ENCODE measurements at places on chromosomes 6 and 20. TPM values are rescaled to one million over a fixed set of nuclear protein-coding genes. Genes with fewer than 3 reads are reported as not detected.

Gene RNF114
- total RNA-seq, result 57.3 TPM

Gene TRIM10
- total RNA-seq, result not detected

Gene MED23
- 20.7 TPM for total RNA-seq

GRCh38 chr6:124530926-124531325 lies 431.3 kb upstream of the RNF217 start:
- DNase-seq, result no peak

DNA sequence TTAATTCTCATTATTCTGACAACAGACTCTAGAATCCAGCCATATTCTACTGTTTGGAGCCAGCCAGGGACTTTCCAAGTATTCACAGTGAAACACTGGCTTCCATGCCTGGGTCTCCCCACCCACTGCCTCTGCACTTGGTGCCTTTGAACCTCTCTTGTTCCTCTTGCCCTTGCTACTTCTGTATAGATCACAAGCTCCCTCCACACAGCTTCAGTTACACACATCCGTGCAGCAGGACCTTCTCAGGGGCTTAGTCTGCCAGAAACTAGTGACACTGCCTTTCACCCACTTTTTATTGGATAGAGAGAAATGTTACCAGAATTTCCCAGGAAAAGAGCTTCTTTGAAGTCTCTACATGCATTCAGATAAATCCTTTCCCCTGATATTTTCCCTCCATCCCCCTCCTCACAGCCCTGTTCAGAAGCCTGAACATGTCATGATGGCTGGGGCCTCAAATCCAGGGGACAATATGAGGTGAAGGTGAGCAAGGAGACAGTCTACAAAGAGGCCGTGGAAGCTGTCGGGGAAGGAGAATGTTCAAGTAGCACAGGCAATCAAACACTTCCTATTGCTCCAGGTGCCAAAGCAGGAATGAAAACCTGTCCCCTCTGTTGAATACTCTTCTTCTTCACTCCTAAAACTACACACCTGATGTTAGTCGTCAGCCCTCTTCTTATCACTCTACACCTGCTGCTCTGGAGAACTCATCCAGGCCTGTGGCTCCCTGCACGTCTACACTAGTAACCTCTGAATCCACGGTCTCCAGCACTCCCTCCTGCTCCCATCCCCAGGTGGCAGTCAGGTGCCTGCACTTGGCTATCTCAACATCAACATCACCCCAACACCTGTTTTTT lies 20.2 kb upstream of the HLA-DOA start:
- DNase-seq, result no peak

DNA sequence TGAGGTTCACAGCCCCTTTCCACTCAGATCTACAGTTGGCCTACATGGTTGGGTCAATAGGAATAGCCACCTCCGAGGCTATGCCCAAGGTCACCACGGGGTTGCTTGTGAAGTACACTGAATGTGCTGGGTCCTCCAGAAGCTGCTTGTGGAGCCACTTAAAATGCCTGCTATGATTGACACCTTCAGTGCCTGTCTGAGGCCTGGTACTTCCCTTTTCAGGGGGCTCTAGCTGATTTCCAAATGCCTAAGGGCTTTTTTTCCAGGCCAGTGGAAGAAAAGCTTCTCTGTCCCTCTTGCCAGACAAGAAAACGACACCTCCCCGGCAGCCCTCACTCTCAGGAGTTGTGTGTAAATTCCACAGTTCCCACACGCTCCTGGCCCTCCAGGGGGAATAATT lies 6.3 kb upstream of the NXT1 start:
- DNase-seq, result no peak

DNA sequence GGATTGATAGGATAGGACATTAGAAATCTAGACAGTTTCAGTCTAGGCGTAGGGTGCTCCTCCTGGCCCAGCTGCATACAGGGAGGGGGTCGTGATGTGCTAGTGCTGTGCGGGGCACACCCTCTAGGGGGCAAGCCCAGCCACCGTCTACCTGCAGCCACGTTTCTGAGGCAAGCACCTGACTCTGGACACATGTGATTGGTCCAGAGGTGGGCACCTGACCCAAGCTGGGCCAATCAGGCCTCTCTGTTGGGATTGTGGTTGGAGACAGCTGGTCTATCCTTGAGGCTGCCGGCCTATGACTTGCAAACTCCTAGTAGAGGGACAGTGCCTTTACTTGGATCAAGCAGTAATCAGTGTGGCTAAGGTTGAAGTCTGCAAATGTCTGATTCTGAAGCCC lies 317.1 kb downstream of the BMP7 start:
- no peak for DNase-seq

- DNase-seq, result no peak
These were observed 100.8 kb downstream of the GRM4 start for GRCh38 chr6:34044945-34045595.

DNA sequence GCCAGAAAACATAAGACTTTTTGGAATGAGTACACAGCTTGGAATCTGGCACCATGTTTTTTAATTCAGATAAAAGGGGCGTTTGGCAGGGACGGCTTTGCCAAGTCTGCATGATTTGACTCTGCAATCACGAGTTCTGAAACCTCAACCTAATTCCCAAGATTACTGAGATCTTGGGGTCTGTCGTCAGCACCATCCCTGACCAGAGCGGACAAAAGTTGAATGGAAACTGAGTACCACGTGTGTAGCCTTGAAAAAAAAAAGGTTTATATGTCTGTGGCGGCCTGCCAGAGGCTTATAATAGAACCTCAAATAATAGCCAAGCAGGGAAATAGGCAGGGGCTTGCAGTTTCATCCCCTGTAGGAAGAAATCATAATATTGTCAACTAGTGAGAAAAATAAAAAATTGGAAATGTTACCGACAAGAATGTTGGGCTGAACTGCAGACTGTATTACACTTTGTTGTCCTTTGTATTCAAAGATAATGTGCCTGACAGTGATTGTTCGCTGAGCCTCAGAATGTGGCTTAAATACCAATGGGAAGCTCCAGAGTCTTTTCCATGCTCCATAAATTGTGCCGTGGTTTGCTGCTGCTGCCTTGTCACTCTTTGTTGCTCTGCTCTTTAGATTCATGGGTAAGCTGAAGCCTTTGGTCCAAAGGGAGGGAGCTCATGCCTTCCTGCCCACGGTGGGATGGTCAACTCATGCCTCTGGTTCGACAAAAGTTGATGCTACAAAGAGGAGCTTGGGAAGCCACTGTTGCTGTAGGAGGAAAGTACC lies 118.8 kb upstream of the ARID1B start:
- no peak for DNase-seq

GRCh38 chr6:41022294-41022693 lies 16.7 kb downstream of the UNC5CL start:
- peak; percentile 77 for DNase-seq

DNA sequence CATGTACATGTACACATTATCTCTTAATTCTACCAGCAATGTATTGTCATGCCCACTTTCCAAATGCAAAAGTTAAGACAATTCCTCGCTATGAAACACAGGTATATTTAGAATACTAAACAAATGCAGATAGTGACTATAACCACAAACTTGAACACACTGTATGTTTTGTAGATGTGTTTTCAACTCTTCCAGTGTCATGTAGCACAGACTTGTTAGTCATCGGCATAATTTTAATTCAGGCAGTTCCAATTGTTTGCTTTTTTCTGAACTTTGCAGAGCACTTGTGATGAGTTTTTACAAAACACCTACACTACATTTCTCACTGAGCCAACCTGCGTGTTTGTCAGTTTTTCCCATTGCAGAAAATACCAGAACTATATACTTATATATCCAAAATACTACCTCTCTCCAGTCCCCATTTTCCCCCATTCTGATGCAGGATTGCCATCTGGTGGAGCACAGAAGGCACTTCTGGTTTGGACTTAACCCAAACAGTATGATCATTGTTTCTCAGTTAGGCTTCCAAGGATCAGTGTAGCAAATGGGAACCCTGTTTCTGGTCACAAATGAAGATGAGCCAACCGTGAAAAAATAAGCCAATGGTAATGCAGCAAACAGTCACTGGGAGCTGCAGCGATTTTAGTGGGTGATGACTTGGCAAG lies 143.4 kb downstream of the ADGRB3 start:
- DNase-seq, result no peak

DNA sequence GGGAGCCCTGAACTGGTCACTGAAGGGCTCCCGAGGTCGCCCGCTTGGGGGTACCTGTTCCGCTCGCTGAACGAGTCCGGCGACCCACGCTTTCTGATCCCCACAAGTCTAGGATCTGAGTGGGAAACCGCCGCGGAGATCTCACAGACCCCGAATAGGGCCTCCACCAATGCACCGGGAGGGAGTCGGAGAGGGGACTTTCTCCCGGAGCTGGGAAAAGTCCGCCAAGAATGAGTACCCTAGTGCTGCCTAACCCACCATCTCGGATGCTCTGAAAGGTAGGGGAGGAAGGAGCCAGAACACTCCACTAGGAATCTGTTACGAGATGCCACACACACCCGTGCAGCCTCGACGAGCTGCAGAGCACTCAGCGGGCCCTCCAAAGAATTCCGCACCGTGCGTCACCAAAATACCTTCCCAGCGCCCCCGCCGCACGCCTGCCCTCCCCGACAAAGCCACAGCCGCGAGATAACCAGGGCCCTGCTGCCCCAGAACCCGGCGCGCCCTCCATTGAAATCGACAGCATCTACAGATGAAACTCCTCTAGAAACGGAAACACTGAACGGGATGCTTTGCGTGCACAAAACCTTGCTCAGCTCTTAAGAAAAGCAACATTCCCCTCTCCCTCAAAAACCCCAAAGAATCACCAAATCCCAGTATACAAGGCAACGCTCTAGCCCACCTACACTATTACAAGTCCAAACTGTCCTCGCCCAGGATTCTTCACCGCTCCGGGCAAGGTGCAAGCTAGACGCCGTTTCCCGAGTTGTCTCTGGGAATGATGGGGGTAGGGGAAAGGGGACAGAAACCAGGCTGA lies 686 bp downstream of the COL12A1 start:
- DNase-seq, result peak; percentile 54

- DNase-seq, result no peak
These were observed 58.1 kb downstream of the LRFN2 start for GRCh38 chr6:40529040-40529439.

DNA sequence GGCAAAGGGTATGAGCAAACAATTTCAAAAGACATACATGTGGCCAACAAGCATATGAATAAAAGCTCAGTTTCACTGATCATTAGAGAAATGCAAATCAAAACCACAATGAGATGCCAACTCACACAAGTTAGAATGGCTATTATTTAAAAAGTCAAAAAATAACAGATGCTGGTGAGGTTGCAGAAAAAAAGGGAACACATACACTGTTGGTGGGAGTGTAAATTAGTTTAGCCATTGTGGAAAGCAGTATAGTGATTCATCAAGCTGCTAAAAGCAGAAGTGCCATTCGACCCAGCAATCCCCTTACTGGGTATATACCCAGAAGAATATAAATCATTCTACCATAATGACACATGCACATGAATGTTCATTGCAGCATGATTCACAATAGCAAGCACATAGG lies 6.7 kb upstream of the KHDC1L start:
- no peak for DNase-seq

DNA sequence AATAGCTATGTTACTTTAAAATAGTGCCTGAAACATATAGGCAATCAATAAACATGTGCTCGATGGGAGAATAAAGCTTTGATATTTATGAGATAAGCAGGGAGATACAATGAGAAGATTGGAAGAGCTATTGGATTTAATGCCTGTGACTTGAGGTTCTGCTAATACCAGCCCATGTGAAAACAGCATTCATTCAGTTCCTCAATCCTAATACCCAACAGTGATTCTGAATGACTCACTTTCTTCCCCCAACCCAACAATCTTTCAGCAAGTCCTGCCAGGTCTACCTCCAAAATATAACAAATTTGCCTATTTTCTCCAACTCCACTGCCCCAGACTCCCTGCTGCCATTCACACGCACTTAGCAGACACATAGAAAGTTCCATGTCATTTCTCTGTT lies 26.6 kb upstream of the KLHL31 start:
- no peak for DNase-seq

- no peak for DNase-seq
These were observed 24.3 kb downstream of the MRAP2 start for GRCh38 chr6:84057908-84058307.

- no peak for DNase-seq
These were observed 274.1 kb upstream of the SASH1 start for GRCh38 chr6:148068437-148069061.

DNA sequence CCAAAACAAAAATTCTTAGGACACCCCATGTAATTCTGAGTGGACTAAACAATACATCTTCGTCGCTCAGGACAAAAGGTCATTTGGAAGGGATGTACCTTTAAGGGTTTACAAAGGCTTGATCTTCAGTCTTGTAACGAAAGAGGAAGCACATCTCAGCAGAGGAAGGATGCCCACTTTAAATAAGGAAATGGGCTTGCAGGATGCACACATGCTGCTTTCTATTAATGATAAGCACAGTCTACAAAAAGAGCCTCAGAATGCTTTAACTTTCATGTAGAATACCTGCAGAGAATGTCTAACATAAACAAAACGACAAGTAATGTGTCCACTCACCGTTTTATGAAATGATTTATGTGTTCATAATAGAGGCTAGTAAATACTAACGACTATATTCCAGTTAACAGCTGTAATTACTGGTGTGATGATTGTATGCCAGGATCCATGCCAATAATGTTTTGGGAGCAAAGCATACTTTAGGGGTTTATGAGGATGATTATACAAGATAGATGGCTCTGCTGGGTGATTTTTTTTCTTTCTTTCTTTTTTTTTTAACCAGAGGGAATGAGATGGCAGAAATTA lies 216.9 kb downstream of the GMDS start:
- DNase-seq, result no peak

GRCh38 chr6:41726876-41727275 lies 8.5 kb downstream of the TFEB start:
- DNase-seq, result no peak

DNA sequence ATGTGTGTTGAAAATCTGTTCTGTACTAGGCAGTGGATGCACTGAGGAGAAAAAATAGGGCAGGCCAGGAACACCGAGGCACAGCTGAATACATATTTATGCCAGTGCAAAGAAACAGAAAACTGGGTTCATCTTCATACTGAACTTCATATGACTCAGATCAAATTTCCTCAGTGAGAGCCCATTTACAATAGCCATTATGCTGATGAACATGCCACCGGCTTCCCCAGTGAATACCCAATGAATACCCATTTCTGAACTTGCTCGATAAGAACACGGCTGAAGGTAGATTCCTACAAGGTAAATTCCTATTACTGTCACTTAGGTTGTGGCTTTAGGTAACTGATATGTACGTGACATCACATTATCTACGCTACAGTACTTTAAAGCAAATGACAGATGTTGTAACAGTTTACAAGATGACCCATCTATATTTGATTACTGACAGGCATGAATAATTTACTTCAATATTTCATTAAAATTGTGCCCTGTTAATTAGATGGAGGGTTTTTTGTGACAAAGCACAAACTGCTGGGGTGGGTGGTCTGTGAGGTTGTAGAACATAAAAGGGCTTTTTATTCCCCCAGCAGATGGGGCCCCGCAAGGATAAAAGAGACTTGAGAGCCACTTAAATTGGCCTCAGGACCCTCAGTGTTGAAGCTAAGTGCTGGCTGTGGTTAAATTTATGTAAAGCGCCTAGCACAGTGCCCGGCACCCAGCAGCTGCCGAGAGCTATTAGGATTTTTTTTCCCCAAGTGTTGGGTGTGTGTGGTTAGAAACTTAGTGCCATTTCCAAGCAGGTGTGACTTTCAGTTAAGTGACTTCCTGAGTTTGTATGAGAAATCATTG lies 264.5 kb downstream of the CD83 start:
- no peak for DNase-seq
